RPMI8226 (cell line): ENCODE measurements at places on chromosomes 6 and 20.

- DNase-seq, result no peak
Observed at GRCh38 chr6:170030284-170030815, 260.5 kb downstream of the DLL1 start.

- peak; percentile 77 for DNase-seq
Observed at GRCh38 chr6:18323935-18324705, 59.8 kb upstream of the DEK start.

DNA sequence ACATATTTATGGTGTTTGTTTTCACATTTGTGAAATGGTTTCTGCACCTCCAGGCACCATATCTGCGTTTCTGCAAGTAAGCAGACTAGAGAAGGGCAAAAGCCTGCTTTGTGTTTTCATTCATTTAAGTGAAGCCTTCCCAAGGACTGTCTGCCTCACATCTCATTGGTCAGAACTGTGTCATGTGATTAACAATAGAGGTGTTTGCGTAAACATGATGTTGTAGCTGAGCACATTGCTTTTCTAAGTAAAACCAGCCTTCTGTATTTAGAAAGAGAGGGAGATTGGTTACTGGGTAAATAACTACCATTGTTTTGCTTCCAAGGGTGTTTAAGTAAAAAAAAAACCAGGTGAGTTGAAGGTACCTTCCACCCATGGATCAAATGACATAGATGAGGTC, 39.7 kb downstream of the SH3BGRL2 start:
- no peak for DNase-seq

DNA sequence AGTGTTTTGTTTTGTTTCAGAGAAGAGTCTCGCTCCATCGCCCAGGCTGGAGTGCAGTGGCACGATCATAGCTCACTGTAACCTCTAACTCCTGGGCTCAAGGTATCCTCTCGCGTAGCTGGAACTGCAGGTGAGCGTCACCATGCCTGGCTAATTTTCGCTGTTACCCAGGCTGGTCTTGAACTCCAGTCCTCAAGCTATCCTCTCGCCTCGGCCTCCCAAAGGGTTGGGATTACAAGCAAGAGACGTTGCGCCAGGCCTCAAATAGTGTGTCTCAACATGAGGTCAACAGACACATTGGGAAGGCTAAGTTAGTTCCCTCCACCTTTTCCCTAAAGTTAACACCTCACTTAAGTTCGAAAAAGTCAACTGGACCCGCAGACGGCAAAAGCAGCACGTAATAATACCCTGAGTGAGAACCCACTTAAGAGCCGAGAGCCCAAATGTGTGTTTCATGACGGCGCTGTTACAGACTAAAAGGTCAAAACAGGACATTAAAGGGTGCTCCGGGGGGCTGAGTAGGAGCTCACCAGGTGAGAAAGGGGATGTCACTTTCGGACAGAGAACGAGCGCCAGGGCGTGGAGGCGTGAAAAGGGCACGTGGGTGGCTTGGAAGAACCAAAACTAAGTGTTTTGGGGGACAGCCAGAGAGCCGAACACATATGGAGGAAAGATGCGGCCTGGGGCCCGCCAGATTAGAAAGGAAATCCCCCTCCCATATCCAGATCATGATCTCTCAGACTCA, 499 bp downstream of the TTI1 start:
- DNase-seq, result peak; percentile 71

DNA sequence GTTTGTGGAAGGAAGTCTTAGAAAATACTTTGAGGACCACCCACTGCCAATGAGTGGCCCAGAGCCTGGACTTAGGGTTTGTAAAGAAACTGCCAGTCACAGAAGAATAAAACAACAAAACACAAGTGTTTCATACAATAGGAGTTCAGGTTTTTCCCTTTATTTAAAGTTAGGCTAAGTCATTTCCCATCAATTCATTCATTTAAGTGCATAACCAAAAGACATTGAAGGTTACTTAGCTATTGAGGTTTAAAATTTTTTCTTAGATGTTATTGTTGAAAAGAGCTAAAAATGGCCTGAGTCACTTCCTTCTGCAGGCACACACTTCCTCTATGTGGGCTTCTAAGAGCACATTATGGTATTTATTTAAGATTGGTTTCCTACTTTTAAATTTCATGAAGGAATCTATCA, 54.2 kb downstream of the ARMC2 start:
- no peak for DNase-seq

DNA sequence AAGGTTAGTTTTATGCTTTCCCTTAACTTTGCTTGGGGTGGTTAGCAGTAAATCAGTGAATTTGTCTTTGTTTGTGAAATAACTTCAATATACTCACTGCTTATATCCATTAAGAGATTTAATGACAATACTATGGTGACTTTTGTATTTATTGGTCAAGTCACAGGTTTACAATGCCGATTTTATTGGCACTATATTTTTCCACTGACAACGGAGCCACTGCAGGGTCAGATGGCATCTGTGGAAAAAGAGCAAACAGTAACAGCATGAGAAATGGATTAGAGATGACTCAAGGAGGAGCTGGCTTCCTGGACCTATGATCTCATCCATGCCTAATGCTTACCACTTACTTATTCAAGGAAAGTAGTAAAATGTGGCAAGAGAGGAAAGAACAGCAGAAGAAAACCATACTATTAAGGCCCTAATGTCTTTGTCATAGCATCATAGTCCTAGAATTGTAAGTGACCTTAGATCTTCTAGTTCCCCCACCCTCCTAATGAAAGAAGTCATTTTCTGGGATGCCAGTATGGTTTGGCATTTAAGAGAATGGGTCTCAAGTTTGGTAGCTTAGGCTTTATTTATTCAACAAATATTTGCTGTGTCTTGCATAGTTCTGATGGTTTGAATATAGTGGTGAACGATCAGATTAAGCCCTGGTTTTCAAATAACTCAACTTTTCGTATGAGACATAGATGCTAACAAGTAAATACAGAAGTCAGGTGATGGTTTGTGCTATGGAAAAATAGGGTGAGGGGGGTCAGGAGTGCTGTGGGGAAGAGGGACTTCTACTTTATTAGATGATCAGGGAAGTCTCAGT, 18.5 kb downstream of the RNF144B start:
- no peak for DNase-seq

DNA sequence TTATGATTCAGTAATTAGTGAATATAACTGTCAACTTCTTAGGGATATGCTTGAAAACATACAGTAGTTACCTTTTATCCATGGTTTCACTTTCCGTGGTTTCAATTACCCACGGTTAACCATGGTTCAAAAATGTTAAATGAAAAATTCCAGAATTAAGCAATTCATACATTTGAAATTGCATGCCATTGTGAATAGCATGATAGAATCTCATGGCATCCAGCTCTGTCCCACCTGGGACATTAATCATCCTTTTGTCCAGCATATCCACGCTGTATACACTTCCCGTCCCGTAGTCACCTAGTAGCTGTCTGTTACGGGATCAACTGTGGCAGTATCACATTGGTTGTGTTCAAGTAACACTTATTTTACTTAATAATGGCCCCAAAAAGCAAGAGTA, 781.7 kb upstream of the CITED2 start:
- DNase-seq, result no peak

DNA sequence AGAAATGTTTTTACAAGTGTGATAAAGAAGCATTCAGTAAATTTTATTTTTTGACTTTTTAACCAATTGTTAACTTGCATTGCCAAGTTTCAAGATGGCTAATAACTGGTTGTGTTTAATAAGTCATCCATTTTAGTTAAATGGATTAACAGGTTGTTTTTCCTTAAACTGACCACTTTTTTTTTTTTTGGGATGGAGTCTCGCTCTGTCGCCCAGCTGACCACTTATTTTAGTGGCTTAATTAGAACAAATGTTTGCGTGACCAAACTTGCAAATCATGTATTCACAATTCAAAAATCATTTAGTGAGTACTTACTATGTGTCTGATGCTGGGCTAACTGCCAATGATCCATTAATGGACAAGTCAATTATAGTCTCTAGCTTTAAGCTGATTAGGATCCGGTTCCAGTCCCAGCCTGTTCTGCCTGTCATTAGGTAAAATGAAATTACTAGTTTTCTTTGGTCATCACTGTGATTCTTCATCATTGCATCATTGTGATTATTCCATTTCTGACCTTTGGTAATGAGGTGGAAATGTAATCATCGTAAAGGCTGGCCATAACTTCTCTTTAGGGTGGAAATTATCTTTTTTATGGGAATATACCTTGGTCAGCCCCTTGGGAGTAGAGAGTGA, 729.2 kb upstream of the MARCKS start:
- DNase-seq, result no peak

DNA sequence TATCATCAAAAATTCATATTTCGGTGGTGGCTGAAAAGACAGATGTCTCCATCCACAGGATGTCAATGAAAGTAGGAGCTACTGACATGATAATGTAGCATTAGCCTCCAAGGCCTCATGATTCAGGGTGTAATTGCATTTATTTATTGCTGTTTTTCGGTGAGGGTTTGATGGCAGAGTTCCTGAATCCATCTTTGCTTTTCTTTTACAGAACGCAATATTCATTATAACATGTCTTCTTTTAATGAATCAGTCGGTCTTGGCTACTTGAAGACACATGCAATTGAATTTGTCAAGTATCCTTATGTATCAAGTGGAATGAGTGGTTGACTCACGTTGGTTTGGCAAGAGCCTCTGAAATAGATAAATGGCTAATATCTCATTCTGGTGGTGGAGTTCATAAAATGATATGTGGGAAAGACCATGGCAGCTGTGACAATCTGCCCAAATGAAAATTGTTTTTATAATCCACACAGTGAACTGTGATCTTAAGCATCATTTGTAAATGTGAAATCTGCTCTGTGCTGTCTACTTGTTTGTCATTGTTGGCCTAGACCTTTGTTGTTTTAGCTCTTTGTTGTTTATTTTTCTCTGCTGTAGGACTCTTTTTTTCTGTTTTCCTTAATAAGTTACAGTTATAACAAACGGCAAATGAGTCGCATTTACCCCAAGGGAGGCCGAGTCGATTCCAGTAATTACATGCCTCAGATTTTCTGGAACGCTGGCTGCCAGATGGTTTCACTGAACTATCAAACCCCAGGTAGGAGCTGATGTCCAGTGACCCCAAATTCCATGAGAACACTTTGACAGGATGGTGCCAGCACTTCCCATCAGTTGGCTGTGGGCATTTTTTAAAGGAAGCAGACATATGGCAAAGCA, 105.7 kb upstream of the LAMP5 start:
- no peak for DNase-seq

DNA sequence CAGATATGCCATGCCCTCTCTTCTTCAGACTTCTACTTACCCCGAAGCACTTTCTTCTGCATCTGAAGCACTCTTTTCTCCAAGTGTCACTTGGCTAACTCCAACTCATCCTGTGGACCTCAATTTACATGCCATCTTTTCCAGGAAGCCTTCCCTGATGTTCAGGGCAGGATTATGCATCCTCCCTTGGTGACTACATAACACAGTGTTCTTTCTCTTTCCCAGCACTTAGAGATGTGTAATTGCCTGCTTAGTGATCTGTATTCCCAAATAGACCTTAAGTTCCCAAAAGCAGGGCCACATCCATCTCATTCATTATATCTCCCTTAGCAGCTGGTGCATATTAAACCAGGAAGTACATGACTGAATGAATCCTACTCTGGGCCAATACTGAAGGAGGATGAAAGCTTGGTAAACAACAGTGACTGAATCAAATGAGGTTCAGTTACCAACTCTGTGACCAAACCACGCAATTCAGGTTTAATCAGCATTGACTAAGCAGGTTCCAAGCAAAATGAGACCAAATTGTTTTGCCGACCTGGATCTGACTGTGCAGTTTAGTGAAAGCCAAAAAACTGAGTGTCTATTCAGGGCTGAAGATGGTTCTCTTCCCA, 121.4 kb upstream of the TCF21 start:
- no peak for DNase-seq

DNA sequence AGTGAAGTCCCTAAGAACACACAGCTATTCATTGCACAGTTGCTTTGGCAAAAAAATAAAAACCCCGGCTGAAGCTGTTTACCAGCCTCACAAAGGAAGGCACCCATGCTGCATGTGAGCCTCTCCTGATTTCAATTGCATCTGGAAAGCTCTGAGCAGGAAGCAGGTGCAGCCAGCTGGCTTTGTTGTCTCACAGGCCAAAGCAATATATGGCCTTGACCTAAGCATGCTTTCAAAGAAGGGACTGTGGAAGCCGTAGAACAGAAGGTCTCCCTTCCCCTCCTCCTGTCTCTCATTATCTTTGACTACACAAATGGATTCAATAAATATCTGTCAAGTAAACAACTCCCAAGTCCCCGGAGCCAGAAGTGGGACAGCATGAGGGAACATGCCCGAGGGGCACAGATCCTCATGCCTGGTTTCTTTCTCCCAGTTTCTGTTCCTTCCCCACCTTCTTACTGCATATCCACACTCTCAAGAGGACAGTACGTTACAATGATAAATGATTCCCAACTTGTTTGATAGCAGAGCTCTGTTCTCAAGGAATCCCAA, 57.2 kb upstream of the PCSK2 start:
- no peak for DNase-seq
